ENCODE measurements at places on chromosomes 3 and 15. TPM values are rescaled to one million over a fixed set of nuclear protein-coding genes. Genes with fewer than 3 reads are reported as not detected.
A peak's percentile ranks its signal among the peaks of the same experiment; 100 is the strongest.

GRCh38 chr3:37588758-37589157, 272.9 kb upstream of the CTDSPL start:
- H3K27ac ChIP-seq = no peak overlapping the region
- DNase-seq = no peak
- no peaks in the 10 kb centered on the region for H3K27me3 ChIP-seq
- no peaks in the 10 kb centered on the region for H3K36me3 ChIP-seq
- H3K4me1 ChIP-seq = no peaks in the 10 kb centered on the region

DNA sequence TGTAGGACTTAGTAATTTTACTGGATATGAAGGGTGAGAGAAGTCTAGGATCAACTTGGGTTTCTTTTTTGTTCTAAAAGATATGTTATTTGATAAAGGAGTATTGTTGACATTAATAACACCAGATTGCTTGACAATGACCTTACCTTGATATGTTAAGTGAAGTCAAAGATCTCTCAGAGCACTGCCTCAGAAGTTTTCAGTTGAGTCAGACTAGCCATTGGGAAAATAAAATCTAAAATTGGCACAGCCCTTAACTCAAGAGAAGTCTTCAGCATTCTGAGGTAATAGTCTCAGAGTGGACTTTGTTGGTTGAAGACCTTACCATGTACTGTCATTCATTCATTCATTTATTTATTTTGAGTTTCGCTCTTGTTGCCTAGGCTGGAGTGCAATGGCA, 22.4 kb upstream of the ZNF609 start:
- no peaks in the 10 kb centered on the region for H3K4me1 ChIP-seq
- H3K27me3 ChIP-seq = no peaks in the 10 kb centered on the region
- no peak overlapping the region for H3K4me3 ChIP-seq

CCR2 gene
- polyA plus RNA-seq = 1.5 TPM

DNA sequence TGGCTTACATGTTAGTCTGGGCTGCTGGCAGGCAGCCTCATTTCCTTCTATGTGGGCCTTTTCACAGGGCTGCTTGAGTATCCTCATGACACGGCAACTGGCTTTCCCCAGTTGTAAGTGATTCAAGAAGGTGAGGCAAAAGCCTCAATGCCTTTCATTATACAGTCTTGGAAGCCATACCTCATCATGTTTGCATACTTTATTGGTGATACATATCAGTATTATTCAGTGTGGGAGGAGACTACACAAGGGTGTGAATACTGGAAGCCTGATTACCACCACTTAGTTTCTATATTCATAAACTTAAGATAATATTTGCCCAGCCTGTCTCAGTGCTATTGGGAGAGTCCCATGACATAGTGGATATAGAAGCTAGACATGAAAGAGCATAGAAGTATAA, 346.8 kb downstream of the SOX2 start:
- H3K36me3 ChIP-seq = no peaks in the 10 kb centered on the region
- H3K4me1 ChIP-seq = no peaks in the 10 kb centered on the region
- no peak overlapping the region for H3K4me3 ChIP-seq
- H3K27me3 ChIP-seq = no peaks in the 10 kb centered on the region
- H3K27ac ChIP-seq = no peak overlapping the region
- no peak for DNase-seq

OIP5 gene
- polyA plus RNA-seq = 0.65 TPM

PRKCI gene
- polyA plus RNA-seq = 3.2 TPM

GRCh38 chr3:82329300-82329699, 567.9 kb upstream of the GBE1 start:
- H3K27ac ChIP-seq = no peak overlapping the region
- H3K27me3 ChIP-seq = no peaks in the 10 kb centered on the region
- no peaks in the 10 kb centered on the region for H3K36me3 ChIP-seq
- no peaks in the 10 kb centered on the region for H3K4me1 ChIP-seq
- H3K4me3 ChIP-seq = no peak overlapping the region

GRCh38 chr15:92082006-92082843, 228.7 kb downstream of the SLCO3A1 start:
- H3K36me3 ChIP-seq = no peaks in the 10 kb centered on the region
- no peak overlapping the region for H3K27ac ChIP-seq
- H3K27me3 ChIP-seq = no peaks in the 10 kb centered on the region
- no peaks in the 10 kb centered on the region for H3K4me1 ChIP-seq
- peak; percentile 60 for DNase-seq
- H3K4me3 ChIP-seq = no peak overlapping the region

GRCh38 chr3:5055357-5056110, 66.6 kb upstream of the ARL8B start:
- H3K4me3 ChIP-seq = no peak overlapping the region
- no peaks in the 10 kb centered on the region for H3K27me3 ChIP-seq
- H3K4me1 ChIP-seq = no peaks in the 10 kb centered on the region

Data from liver (tissue), 10 donors.